Breast epithelium (tissue), 4 donors: ENCODE measurements at places on chromosomes 13 and 19. TPM values are rescaled to one million over a fixed set of nuclear protein-coding genes. Genes with fewer than 3 reads are reported as not detected.

GRCh38 chr13:38348861-38349389 lies 726 bp upstream of the UFM1 start:
- DNase-seq: no peak

GRCh38 chr13:51636349-51636890 lies 52.2 kb downstream of the WDFY2 start:
- no peak for DNase-seq

DNA sequence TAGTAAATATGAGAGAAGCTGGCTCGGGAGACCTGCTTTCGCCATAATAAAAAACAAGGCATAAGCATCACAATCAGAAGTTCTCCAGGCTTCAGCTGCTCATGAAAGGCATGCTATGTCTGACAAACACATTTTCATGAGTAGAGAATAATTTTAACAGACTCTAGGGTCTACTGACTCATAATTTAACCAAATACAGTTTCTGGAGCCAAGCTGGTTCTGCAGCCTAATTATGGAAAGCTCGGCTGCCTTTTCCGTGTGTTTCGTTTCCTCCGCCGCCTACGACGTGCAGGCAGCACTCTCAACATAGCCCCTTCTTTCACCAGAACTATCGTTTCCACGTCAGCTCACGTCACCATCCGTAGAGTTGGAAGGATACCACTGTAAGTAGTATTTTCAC lies 5.7 kb downstream of the MCF2L start:
- no peak for DNase-seq

GRCh38 chr19:5456130-5456840 lies 1.1 kb downstream of the ZNRF4 start:
- no peak for DNase-seq

DNA sequence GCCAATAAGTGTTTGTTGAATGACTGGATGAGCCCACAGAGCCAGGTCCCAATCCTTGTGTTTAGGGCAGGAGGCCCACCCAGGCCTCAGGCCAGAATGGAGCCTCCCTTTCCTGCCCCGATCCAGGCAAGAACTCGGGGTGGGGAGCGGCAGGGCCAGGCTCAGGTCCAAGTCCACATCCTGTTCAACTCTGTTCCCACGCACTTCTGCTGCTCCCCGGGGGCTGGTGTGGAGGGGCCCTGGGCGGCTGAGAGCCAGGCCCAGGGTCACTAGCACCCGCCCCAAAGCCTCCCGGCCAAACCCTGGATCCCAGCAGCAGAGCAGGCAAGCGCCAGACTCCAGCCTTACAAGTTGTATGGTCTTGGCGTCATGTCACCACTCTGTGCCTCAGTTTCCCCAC lies 8.0 kb downstream of the ANGPTL8 start:
- DNase-seq: no peak

GRCh38 chr19:41591951-41592562 lies 16.1 kb downstream of the CEACAM21 start:
- no peak for DNase-seq

DNA sequence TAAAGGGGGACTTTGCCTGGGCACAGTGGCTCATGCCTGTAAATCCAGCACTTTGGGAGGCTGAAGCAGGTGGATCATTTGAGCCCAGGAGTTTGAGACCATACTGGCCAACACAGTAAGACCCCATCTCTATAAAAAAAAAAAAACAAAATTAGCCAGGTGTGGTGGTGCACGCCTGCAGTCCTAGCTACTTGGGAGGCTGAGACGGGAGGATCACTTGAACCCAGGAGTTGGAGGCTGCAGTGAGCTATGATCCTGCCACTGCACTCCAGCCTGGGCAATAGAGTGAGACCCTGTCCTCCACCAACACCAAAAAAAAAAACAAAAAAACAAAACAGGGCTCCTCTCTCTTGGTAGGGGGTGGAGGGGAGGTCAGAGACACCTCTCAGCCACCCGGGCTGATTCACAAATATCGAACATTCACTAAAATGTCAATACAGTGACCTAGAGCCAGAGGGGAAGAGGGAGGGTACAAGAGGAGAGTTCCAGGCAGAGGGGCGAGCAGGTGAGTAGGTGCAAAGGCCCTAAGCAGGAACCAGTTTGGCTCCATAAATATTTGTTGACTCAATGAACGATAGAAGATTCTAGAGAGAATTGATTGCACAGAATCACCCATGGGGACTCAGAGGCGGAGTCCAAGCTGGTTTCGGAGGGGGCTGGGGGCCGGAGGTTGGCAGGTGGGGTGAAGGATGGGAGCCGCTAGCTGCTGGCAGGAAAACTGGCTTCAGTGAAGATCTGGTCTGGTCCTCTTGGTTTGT lies 1.0 kb upstream of the CREB3L3 start:
- no peak for DNase-seq

GRCh38 chr19:1172353-1173158 lies 1.5 kb downstream of the SBNO2 start:
- peak; percentile 81 for DNase-seq

- no peak for DNase-seq
Observed at GRCh38 chr19:54606891-54607784, 13.7 kb downstream of the LILRA1 start.

GRCh38 chr19:6693681-6694080 lies 23.7 kb upstream of the TNFSF14 start:
- DNase-seq: no peak

- no peak for DNase-seq
Observed at GRCh38 chr13:66347486-66348117, 882.5 kb downstream of the PCDH9 start.

DNA sequence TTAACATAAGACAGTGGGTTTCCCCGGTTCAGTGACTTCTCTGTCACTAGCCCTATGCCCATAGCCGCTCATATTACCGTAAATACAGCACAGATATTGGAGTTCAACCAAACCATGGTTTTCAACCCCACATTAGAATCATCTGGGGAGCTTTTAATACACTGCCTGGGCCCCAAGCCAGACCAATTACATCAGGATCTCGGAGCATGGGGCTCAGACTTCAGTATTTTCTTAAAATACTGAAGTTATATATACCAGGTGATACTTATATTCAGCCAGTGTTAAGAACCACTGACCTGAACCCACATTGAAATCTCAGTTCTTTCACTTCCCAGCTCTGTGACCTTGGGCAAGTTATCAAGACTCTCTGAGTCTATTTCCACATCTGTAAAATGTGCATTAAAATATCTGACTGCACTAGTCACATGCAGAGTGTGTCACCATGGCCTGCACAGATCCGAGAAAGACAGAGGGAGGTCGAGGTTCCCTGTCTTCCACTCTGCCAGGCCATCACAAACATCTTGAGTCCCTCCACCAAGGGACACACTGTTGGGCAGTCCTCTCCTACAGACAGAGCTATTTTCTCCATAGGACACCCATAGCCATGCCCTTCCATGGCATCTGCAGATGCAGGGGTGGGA lies 32.2 kb upstream of the IPO5 start:
- DNase-seq: no peak

DNA sequence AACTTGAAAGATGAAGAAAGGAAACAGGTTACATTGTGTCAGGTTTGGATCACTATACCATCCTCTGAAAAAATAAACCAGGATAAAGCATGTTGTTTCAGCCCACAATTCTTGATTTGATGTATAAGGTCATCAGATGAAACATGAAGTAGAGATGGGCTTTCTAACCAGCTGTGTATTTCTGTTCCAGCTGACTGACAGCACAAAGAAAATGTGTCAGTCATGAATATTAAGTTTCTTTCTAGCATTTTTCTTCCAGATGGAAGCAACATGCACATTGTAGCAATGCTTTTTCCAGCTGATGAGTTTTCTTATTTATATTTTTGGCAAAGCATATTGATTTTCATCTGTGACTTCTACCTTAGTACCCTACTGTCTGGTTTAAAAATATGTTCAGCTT lies 199.6 kb downstream of the OXGR1 start:
- no peak for DNase-seq

- DNase-seq: peak; percentile 19
Observed at GRCh38 chr19:6802336-6803035, 30.0 kb downstream of the VAV1 start.

GRCh38 chr19:3964256-3965194 lies 6.4 kb downstream of the DAPK3 start:
- no peak for DNase-seq

DNA sequence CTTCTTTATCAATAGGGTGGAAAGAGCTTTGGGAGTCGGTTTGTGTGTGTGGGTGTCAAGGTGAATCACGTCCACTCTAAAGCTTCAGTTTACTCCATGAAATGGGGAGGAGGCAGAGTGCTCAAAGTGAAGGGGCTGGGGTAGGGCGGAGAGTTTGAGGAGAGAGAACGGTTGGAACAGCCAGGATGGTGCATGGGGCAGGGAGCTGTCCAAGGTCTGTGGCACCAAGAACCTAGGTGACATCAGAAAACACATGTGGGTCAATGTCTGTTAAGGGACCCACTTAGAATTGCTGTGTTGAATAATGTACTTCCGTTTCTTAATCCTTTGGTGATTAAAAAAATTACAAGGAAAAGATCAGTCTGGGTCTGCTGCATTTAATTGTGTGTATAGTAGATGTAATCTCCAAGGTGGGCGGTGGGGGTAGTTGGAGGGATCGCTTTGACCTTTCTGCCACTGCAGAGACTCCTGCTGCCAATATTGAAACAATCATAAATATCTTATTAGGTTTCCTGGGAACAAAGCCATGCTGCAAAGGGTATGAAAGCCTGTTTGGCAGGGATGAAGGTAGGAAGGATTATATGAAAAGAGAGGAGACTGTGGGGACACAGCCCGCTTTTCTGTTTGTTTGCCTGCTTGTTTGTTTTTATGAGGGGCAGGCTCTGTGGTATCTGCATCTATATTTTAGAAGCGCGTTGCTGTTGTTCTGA lies 122.3 kb downstream of the ATP8A2 start:
- DNase-seq: no peak

GRCh38 chr13:27919659-27919933 lies 204 bp upstream of the PDX1 start:
- no peak for DNase-seq

- DNase-seq: no peak
Observed at GRCh38 chr19:13817018-13817614, 21.9 kb downstream of the ZSWIM4 start.

GRCh38 chr13:89846926-89847585 lies 1500.4 kb upstream of the MIR17HG start:
- no peak for DNase-seq

DNA sequence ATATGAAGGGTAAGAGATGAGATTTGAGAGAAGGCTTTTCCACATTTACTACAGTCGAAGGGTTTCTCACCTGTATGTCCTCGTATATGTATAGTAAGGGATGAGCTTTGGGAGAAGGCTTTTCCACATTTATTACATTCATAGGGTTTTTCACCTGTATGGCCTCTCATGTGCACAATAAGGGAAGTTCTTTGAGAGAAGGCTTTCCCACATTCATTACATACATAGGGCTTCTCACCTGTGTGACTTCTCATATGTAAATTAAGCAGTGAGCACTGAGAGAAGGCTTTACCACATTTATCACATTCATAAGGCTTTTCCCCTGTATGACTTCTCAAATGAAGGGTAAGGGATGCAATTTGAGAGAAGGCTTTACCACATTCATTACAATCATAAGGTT lies 41.8 kb downstream of the ZNF527 start:
- DNase-seq: no peak

DNA sequence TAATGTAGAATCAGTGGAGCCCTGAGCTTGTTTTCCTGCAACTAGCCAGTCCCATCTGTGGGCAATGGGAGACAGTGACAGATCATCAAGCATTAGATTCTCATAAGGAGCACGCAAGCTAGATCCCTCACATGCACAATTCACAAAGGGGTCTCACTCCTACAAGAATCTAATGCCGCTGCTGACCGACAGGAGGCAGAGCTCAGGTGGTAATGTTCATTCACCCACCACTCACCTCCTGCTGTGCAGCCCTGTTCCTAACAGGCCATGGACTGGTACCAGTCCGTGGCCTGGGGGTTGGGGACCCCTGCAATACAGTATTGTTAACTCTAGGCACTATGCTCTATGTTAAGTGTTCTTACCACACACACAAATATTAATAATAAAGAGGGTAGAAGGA lies 362.8 kb downstream of the RBM26 start:
- no peak for DNase-seq

- DNase-seq: peak; percentile 59
Observed at GRCh38 chr19:43759515-43759914, 4.8 kb upstream of the SMG9 start.

Gene CALR3
- not detected for total RNA-seq

Gene RYR1
- 1.3 TPM for total RNA-seq

Gene APOC4
- total RNA-seq: not detected

Gene DMKN
- 0.96 TPM for total RNA-seq

Gene OR7A5
- total RNA-seq: 1.3 TPM

Gene NLRP5
- 0.44 TPM for total RNA-seq

Gene MEIS3
- 41.6 TPM for total RNA-seq

Gene CELF5
- total RNA-seq: 0.59 TPM

Gene PALM
- total RNA-seq: 61.0 TPM

Gene TSHZ3
- 3.7 TPM for total RNA-seq

Gene PRR22
- 0.64 TPM for total RNA-seq

Gene ONECUT3
- total RNA-seq: not detected

Gene ZNF99
- total RNA-seq: 0.33 TPM

Gene SOX1
- not detected for total RNA-seq

Gene COL4A2
- 107 TPM for total RNA-seq

Gene TTC9B
- total RNA-seq: 0.29 TPM

Gene ZSCAN4
- total RNA-seq: not detected

Gene FAM83E
- total RNA-seq: 5.6 TPM
